C1 segment of cervical spinal cord (tissue), 14 donors: ENCODE measurements at places on chromosomes 13 and 19.

- DNase-seq = no peak
Observed at GRCh38 chr13:91111476-91112200, 235.8 kb upstream of the MIR17HG start.

DNA sequence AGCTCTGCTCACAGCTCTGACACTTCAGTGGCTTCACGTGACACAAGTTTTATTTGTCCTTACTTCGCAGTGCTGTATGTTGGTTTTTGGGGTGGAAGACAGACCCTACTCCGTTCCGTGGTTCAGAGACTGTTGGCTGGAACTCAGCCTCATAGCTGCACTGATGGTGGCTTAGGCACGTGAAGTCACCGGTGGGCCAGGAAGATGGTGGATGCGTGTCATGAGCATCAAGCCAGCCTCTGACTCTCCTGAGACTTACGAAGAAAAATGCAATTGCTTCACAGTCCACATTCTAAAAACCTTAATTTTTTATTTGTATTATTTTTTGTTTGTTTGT is 161.4 kb upstream of the SOX1 start:
- DNase-seq = no peak

- peak; percentile 2 for DNase-seq
Observed at GRCh38 chr19:28242317-28242927, 970.5 kb downstream of the UQCRFS1 start.

GRCh38 chr13:22629374-22629773 is 551.4 kb upstream of the SGCG start:
- DNase-seq = no peak

GRCh38 chr13:44305917-44306370 is 67.7 kb upstream of the SERP2 start:
- DNase-seq = no peak

- peak; percentile 13 for DNase-seq
Observed at GRCh38 chr19:34269968-34270621, 15.7 kb downstream of the GARRE1 start.

GRCh38 chr13:107239213-107239612 is 671.3 kb upstream of the ARGLU1 start:
- DNase-seq = no peak

- no peak for DNase-seq
Observed at GRCh38 chr13:113628291-113629270, 29.4 kb downstream of the ATP4B start.
